RWPE2 (cell line): ENCODE measurements at places on chromosomes 2 and 18.

GRCh38 chr18:65287652-65288051 lies 463.2 kb upstream of the CDH7 start:
- DNase-seq: no peak
- H3K4me1 ChIP-seq: no peaks in the 10 kb centered on the region
- H3K36me3 ChIP-seq: no peaks in the 10 kb centered on the region

DNA sequence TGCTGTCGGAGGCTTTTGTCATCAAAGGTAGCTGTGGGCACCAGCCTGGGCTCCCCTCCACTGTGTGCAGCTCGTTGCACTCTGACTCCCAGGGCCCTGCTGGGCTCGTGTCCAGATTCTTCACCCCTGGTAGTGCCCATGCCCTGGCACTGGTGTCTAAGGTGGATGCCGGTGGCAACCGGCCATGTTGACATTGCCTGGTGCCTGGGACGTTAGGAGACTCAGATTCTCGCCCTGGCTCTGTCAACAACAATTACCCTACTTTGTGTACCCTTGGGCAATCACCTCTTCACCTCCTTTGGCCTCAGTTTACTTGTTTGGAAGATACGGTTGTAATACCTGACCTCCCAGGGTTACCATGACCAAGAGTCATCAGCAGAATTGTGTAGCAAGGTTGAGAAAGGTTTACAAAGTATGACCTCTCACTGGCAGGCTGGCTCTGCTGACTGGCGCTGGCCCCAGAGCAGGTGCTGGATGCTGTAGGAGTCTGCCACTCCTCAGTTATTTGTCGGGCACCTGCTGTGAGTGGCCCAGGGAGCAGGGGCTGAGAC lies 41.5 kb upstream of the MCFD2 start:
- no peaks in the 10 kb centered on the region for H3K27me3 ChIP-seq
- no peak overlapping the region for H3K4me3 ChIP-seq

DNA sequence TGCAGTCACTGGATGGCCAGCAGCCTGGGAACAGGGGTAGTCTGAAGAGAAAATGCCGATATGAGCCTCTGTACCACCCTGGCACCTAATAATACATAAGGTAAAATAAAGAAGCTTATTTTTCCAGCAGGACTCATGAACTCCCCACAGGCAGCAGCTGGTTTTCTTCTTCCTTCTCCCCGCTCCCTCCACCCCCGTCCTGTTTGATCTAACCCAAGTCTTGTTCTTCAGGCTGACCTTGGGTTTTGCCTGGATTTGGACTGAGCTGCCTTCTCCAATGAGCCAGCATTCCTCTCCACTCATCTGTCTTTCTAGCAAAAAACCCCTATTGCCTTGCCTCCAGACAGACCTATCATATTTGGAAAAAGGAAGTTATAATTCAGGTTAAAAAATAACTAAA lies 111.8 kb downstream of the CELF4 start:
- no peaks in the 10 kb centered on the region for H3K27me3 ChIP-seq
- H3K4me1 ChIP-seq: no peaks in the 10 kb centered on the region
- no peak overlapping the region for H3K27ac ChIP-seq
- no peak for DNase-seq
- no peaks in the 10 kb centered on the region for H3K36me3 ChIP-seq
- H3K4me3 ChIP-seq: no peak overlapping the region

- H3K27ac ChIP-seq: no peak overlapping the region
- H3K4me3 ChIP-seq: no peak overlapping the region
- H3K27me3 ChIP-seq: no peaks in the 10 kb centered on the region
- H3K4me1 ChIP-seq: no peaks in the 10 kb centered on the region
Observed at GRCh38 chr2:210895132-210895531, 338.7 kb downstream of the CPS1 start.

GRCh38 chr18:12960853-12961397 lies 13.1 kb downstream of the SEH1L start:
- H3K36me3 ChIP-seq: peaks cover 70% of the 10 kb centered on the region
- no peaks in the 10 kb centered on the region for H3K4me1 ChIP-seq
- no peak overlapping the region for H3K4me3 ChIP-seq
- no peaks in the 10 kb centered on the region for H3K27me3 ChIP-seq
- H3K27ac ChIP-seq: no peak overlapping the region

DNA sequence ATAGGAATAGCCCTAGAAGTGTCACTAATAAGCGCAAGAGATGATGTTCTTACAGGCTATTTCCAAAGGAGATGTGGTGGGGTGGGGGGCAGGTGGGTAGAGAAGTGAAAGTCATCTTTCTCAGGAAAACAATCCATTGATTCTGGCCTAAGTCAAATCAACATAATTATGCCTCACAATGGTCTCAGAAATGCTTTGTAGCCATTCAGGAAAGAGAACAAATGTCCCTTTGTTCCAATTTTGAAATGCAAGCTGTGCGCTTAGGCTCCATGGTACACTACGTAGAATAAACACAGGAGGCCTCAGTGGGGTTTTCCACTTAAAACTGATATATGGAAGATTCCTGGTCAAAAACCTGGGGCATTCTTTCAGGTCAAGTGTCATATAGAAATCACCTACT lies 529.9 kb upstream of the KLHL29 start:
- no peak overlapping the region for H3K4me3 ChIP-seq
- no peaks in the 10 kb centered on the region for H3K4me1 ChIP-seq
- no peaks in the 10 kb centered on the region for H3K27me3 ChIP-seq
- no peak for DNase-seq
- H3K36me3 ChIP-seq: no peaks in the 10 kb centered on the region
- H3K27ac ChIP-seq: no peak overlapping the region
